GM12892 (cell line): ENCODE measurements at places on chromosomes 16 and 17.

DNA sequence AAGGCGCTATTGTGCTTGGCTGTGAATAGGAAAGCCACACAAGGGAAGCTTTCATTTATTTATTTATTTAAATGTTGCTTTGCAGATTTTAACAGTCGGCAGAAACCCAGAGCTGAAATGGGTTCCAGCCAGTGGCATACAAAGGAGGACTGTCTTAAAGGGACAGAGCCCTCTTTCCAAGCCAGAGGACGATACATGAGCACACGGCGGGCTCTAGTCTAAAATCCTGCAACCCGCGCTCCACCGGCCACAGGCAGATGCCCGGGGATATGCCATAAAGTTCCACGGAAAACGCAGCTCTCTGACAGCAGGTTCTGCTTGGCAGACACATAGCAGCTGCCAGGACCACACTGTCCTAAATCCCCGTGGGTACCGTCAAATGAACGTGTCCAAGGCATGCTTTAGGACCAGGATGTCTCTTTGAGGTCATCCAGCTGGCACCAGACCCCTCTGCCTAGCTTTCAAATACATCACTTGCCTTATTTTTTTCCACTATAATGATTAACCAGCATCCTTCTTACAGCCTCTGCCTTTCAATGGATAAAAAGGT lies 64.6 kb downstream of the CYTH1 start:
- DNase-seq: no peak

- DNase-seq: peak; percentile 31
Observed at GRCh38 chr17:48441231-48441711, 11.3 kb upstream of the SKAP1 start.

DNA sequence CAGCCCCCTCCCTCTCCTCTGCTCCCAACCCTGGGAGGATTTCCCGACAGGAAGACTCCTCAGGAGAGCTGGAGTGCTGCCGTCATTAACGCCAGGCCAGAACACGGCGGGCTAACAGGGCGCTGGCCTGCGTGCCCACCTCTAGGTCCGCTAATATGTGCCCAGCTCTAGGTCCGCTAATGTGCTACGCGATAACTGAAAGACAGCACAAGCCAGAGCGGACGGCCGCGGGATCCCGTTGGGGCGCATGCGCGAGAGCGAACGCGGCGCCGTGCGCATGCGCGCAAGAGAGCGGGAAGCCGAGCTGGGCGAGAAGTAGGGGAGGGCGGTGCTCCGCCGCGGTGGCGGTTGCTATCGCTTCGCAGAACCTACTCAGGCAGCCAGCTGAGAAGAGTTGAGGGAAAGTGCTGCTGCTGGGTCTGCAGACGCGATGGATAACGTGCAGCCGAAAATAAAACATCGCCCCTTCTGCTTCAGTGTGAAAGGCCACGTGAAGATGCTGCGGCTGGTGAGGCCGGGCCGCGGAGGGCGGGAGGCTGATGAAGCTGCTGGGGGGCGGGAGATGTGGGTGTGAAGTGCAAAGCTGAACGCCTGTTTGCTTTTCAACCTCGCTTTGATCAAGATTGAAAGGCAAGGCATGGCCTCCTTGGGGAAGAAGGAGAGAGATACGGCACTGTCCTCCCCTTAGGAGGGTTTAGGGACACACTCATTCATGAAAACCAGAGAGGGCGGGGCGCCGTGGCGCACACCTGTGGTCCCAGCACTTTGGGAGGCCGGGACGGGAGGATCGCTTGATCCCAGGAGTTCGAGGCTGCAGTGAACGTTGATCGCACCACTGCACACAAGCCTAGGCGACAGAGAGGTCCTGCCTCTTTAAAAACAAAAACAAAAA lies at the start of gene CKLF:
Gene CKLF (plus strand): TSS at position 291 of the 892 bp plus-strand sequence. CDS start 140 bp downstream, at position 431.
- peak; percentile 89 for DNase-seq

GRCh38 chr17:3974138-3974687 lies 10.0 kb upstream of the ATP2A3 start:
- DNase-seq: no peak

- DNase-seq: no peak
Observed at GRCh38 chr17:49914664-49915063, 54.3 kb upstream of the DLX4 start.

GRCh38 chr17:44004761-44005526 lies 522 bp downstream of the NAGS start:
- DNase-seq: no peak

- peak; percentile 50 for DNase-seq
Observed at GRCh38 chr17:64320613-64321553, 57.8 kb upstream of the TEX2 start.

- no peak for DNase-seq
Observed at GRCh38 chr17:32944248-32945020, 16.5 kb downstream of the TMEM98 start.

GRCh38 chr17:4318186-4318585 lies 48.3 kb downstream of the UBE2G1 start:
- DNase-seq: no peak

- peak; percentile 85 for DNase-seq
Observed at GRCh38 chr17:75504347-75505151, 10.8 kb downstream of the CASKIN2 start.

GRCh38 chr17:29587591-29587990 lies 1.9 kb downstream of the GIT1 start:
- no peak for DNase-seq

- peak; percentile 78 for DNase-seq
Observed at GRCh38 chr16:648071-648780, 939 bp upstream of the WDR90 start.

DNA sequence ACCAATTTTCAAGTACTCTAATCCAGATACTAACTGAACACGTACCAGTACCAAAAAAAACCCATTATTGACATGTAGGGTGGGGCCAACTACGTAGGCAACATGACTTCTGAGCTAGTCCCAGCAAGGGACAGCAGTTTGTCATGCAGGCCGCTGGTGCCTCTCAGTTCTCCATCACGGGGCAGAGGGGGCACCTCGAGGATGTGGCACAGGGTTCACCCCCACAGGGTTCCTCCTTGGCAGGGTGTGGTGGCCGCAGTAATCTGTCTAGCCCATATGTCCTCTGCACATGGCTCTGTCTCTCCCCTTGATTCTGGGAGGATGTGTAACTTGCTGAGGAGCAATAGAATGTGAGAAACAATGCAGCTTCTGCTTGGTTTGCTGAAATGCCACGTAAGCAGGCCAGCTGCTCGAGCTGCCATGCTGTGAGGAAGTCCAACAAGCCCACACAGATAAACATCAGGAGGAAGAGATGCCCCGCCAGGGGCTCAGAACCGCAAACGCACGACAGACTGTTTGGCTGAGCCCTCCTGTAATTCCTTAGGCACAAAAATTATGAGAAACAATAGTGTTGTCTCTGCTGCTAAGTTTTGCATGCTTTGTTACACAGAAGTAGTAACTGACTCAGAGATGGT lies 62.4 kb downstream of the NT5M start:
- DNase-seq: no peak
